ENCODE measurements at places on chromosomes 5 and 9.

DNA sequence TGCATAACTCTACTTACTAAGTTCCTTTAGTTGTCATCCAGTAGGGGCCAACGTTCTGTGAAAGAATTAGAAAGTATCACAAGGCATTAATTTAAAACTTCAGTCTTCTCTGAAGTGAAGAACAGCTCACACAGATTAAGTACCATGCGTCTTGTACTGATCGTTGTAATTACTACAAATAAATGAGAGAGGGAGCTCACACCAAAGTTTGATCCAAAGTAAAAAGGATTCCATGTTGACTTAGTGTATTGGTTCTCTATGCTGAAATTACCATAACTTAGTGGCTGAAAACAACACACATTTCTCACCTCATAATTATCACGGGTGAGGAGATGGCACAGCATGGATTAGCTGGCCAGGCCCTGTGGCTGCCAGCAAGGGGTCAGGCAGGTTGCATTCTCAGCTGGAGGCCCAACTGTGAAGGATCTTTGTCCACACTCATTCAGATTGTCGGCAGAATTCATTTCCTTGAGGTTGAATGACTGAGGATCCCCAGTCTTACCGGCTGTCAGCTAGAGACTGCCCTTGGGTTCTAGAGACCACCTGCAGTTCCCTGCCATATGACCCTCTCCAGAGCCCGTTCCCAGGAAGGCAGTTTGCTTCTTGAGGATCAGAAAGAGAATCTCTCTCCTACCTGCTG is 169.1 kb downstream of the YTHDC2 start:
- no peak for DNase-seq

GRCh38 chr9:120715389-120715924 is 1.2 kb upstream of the MEGF9 start:
- DNase-seq, result no peak

DNA sequence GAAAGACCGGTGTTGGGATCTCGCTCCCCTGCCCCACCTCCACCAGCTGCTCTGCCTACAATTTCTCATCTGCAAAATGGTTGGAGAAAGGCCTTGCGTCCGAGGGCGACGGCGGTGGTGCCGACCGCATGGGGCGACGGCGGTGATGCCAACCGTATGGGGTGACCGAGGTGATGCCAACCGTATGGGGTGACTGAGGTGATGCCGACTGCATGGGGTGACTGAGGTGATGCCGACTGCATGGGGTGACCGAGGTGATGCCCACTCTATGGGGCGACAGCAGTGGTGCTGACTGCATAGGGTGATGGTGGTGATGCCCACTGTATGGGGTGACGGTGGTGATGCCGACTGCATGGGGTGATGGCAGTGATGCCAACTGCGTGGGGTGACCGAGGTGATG is 171.0 kb downstream of the OLFM1 start:
- no peak for DNase-seq

DNA sequence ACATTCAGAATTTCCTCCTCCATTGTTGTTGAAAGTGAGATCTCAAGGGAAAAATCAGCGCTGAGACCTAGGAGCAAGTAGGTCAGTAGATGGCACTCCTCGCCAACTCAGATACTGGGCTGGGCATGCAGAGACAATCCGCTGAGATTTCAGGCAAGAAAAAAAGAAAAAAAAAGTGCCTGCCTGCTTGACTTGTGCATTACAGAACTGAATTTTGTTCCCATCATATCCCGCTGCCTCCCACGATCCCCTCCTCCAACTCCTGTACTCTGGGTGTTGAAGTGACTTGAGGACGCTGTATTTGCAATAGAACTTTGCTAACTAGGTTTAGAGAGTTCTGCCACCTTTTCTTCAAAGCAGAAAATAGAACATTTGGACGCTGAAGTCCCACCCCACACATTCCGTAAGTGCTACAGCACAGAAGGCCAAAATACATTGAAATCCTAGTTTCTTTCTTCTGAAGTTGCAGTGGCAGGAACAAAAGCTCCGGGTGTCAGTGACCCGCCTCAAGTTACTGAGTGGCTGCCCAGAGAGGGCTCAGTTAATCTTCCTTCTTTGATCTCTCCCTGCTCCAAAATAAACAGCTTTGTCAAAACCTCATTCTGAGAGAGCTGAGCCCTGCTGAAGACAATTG is 265.8 kb downstream of the MLLT3 start:
- DNase-seq, result peak; percentile 71

DNA sequence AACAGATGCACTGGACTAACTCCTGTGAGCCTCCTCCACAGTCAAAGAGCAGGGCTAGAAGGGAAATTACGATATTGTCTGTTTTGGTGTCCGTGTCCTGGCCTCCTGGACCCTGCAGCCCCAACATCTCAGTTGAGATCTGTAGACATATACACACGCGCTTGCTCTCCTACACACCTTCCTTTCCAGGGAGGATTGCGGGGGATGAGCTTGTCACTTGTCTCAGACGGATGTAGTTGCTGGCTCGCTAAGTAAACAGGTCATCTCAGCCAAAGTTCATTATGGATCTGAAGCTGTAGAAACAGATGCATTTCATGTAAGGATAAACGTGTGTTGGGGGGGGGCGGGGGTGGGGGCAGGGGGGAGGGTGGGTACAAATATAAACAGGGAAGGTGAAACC is 549.3 kb downstream of the CCDC171 start:
- no peak for DNase-seq

- DNase-seq, result no peak
Observed at GRCh38 chr5:30997681-30998080, 195.8 kb upstream of the CDH6 start.

DNA sequence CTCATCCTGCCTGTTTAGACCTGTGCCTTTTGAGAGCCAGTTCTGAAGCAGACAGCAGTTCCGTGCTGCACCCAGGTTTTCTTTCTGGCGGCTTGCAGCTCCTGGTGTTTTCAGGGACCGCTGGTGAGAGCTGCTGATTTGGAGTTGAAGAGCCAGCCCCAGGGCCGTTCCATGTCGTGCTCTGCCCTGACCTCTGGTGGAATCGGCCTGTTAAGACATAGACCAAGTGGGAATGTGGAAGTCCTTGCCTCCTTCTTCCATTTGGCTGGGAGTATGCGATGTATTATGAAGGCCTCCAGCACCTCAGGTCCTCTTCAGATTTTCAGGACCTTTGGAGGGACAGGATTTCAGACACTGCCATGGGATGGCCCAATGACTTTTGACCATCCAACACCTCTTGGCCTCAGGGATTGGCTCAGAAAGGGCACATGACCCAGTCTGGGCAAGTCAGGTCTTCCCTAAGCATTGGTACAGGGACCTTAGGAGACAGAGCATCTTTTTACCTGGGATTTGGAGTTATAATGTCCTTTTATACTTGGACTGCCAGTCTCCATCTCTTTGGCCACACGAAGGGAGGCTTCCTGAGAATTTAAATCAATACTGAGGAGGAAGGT is 136.1 kb upstream of the CLINT1 start:
- DNase-seq, result peak; percentile 72

DNA sequence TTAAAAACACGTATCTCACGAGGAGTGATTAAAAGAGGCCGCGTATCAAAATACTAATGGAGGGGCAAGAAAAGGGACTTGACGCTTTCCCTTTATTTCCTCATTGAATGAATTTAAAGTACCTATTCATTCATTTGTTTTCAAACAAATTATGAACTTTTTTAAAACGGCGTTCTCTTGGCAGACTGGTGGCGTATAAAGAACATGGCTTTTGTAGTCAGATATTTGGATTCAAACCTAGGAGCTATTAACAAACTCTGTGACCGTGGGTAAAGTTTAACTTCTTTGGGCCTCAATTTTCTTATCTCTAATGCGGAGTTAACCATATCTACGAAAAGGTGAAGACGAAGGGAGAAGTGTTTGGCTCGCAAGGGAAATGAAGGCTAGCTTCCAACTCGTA is 876 bp downstream of the CAAP1 start:
- DNase-seq, result no peak

DNA sequence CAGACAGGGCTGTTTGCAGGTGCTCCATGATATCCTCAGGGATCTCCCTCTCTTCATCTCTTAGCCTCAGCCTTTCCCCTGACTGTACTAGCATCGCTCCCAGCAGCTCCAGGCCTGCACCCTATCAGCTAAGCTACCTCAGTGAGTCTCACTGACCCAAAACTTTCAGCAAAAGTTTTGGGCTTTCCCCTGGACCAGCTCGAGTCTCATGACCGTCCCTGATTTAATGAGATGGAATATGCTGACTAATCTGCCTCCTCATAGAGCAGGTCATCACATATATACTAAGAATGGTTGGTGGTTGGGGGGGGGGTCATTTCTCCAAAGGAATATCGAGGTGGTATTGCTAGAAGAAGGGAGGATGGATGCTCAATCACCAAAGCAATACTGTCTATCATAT is 151.5 kb downstream of the NR3C1 start:
- DNase-seq, result no peak

- DNase-seq, result no peak
Observed at GRCh38 chr9:83639266-83639665, 16.3 kb downstream of the IDNK start.

GRCh38 chr9:97271292-97271691 is 36.2 kb upstream of the CCDC180 start:
- no peak for DNase-seq

DNA sequence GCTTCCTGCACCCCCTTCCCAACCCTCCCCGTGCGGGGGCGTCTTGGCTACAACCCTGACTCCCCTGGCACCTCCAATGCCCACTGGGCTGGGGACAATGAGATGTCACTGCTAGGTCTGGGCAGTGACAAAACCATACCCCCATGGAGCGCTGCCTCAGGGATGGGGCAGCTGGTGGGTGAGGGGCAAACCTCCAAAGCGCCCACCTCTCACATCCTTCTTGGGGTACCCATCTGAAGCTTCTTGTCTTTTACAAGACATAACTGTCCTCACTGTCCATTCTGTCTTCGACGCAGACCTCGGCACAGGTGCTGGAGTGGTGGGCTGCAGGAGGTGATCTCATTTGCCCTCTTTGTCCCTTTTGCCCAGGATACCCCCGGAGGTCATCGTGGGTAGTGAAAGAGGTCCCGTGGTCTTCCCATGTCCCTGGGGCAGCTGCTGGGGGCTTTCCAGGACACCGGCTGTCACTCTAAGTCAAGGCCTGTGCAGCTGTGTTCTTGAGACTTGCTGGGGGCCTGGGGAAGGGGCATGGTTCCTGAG is 27.8 kb upstream of the CSF1R start:
- DNase-seq, result peak; percentile 66

DNA sequence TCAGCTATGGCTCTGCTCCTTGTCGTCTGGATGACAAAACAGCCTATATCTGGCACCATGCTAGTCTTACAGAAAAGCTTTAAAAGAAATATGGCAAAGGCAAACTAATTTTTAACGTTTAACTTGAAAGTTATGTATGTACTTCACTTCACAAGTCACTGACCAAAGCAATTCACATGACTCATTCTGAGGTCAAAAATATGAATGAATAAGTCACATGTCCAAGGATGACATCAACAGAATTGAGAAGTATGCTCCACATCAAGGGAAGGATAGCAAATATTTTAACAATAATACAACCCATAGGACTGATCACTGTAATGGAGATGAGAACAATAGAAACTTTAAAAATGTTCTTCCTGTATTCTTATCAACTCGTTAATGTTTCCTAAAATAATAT is 1072.6 kb upstream of the NUDT12 start:
- DNase-seq, result no peak

DNA sequence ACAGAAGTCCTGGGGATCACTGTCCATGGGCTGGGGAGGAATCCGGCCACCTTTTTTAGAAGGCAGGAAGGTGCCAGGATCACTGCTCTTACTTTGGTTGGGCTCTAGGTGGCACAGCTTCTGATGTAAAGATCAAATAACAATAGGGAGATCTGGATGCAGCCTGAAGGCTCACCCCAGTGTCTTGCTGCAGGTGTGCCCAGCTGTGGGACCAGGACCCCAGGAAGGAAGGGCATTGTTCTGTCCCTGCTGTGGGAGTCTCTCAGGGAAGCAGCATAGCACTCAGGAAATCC is 69.6 kb downstream of the DAB2IP start:
- no peak for DNase-seq

DNA sequence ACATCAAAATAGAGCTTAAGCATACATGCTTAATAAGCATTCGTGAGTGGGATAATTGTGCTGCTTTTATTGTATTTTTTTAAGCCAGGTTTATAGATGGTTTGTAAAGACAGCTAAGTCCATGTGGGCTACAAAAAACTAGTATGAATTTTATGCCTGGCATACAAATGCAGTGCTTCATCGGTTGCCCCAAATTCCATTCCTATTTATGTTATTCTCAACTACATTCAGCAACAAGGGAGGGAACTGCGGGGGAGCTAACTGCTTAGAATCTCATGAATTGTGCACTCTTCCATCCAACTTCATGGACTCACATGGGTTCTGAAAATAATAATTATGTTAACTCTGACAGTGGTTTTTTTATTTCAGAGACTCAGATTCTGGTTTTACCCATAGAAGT is 199.2 kb downstream of the FAM170A start:
- DNase-seq, result no peak

DNA sequence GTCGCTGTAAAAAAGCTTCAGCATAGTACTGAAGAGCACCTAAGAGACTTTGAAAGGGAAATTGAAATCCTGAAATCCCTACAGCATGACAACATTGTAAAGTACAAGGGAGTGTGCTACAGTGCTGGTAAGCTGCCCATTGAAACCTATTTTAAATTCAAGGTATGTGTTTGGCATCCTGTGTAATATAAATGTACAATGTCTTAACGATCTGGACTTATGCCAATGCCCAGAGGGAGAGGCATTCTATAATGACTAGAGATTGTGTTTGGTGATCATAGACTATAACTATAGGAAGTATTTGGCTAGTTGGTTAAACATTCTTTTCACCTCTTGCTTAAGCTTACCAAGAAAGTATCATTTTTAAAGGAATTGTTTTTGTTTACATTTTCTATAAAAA is 95.7 kb downstream of the INSL6 start:
- DNase-seq, result no peak

- DNase-seq, result no peak
Observed at GRCh38 chr5:180467028-180467975, 26.9 kb upstream of the CNOT6 start.

DNA sequence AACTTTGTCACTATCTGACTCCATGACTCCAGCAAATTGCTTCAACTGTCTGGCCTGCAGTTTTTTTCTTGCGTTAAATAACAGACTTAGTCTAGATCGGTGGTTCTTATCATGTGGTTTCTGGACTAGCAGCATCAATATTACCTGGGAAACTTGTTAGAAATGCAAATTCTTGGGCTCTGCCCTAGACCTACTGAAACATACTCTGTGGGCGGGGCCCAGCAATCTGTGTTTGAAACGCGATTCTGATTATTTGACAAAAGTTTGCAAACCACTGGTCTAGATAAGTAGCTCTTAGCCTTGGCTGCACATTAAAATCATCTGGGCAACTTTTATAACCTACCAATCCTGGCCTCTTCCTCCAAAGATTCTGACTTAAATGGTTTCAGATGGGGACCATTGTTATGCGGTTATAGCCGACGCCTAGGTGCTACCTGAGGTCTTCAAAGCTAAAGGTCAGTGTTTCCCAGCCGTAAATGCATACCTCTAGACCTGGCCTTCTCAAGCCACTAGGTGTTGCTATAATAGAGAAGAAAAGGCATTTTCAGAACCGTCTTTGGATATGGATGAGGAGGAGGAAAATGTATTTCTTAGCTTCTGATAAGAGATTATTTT is 74.0 kb downstream of the C9orf85 start:
- no peak for DNase-seq

- no peak for DNase-seq
Observed at GRCh38 chr9:1155602-1156001, 105.4 kb downstream of the DMRT2 start.

Measured in left forelimb (tissue), 1 donor.